ENCODE measurements at places on chromosomes 5 and 9.

DNA sequence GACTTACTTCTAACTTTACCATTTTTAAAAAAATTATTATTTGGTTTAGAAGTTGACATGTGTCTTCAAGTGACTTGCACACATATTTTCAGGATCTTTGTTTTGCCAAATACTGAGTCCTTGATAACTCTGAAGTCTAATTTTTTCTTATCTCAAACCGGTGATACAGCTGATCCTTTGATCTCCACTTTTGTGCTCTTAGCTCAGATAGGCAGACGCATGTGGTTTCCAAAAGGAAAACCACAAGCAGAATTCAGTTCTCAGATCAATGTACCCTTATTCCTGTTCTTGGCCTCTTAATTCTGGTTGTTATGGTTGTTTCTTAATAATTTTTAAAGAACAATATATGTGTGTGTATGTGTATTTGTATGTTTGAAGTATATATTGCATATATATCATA, 238.3 kb upstream of the EDIL3 start:
- no peak for DNase-seq

GRCh38 chr5:131254741-131255140, 9.1 kb upstream of the CDC42SE2 start:
- no peak for DNase-seq

GRCh38 chr9:133056533-133056932, 5.2 kb upstream of the CEL start:
- no peak for DNase-seq

- no peak for DNase-seq
Observed at GRCh38 chr5:34008802-34009201, 952 bp upstream of the AMACR start.

DNA sequence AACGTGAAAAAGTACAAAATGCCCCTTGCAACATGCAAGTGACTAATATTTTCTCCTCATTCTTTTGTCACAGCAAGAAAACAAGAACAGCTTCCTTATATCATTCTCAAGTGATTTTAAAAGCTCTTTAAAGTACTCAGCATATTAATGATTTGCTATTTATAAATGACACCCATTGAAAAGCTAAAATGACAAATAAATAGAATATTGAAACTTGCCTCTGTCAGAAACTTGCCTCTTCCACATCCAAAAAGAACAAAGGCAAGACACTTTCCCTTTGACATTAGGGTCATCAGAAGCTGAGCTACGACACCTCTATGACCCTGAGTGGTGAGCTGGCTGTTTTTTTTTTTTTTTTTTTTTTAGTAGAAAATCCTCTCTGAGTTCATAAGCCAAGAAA, 339.6 kb upstream of the ITGA1 start:
- DNase-seq = no peak

- DNase-seq = no peak
Observed at GRCh38 chr5:123203105-123203800, 114.2 kb downstream of the PRDM6 start.

DNA sequence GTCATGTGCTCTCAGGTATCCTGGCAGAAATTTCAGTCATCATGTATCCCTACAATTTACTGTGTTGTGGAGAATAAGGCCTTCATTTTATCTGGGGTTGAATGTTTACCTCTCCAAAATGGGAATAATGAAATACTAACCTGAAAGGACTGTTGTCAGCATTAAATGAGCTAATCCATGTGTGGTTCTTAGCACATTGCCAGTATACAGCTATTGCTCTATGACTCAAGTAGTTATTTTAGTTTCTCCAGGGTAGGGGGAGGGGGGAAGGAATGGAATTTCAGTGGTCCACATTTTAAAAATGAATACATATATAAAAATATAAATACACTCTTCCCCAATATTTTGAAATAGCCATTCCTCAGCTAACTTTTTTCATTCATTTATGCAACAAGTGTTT, 3.5 kb downstream of the PAM start:
- no peak for DNase-seq

DNA sequence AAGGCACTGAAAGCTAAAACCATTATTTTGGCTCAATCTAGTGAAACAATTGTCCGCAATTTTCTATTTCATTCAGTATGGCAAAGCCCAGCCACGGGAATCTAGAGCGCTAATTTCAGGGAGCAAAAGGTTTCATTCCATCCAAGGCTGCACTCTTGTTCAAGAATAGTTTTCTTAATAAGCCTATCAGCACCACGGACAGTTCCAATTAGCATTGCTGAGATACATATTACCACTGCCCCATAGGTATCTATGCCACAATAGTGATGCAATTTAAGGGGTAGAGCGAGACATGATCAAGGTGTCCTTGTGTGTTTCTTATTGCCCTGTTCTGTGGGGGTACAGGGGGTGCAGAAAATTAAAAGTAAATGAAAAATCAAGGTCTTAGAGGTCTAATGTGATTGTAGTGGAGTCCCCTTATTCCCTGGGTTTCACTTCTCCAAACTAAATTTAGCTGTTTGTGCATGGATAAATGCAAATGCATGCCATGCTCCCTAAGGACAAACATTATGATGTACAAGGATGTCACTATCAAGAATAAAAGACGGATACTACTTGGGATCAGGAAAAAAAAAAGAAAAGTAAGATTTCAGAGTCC, 45.5 kb downstream of the SPOCK1 start:
- no peak for DNase-seq

DNA sequence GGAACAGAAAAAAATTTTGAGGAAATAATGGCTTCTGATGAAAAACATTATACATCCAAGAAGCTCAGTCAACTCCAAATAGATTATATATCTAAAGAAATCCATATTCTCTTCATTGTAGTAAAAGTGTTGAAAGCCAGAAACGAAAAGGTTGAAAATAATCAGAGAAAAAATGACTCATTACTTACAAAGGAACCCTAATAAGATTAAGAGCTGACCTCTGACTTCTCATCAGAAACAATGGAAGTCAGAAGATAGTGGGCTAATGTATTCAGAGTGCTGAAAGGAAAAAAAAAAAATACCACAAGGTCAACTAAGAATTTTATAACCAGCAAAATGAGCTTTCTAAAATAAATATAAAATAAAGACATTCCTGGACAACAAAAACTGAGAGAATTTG, 60.0 kb downstream of the HSD17B4 start:
- no peak for DNase-seq

DNA sequence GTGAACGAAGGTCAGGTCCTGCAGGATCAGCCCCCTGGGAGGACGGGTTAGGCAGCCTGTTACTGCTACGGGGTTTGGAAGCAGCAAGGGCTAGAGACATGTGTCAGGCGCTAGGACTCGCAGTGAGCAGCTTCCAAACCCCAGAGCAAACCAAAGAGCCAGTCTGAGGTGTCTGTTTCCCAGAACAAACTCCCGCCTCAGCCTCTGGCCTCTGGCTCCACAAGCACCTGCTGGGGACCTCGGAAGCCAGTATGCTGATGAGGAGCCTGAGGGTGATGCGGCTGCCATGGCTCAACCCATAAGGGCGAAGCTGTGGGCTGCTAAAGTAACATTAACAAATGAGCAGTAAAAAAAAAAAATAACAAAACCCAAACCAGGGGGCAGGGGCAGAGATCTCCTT, 35.0 kb downstream of the PRRT1B start:
- DNase-seq = no peak

All from cerebellar cortex (tissue), 1 donor.